Thyroid gland (tissue), 4 donors: ENCODE measurements at places on chromosomes 2 and 18. TPM values are rescaled to one million over a fixed set of nuclear protein-coding genes. Genes with fewer than 3 reads are reported as not detected.

DNA sequence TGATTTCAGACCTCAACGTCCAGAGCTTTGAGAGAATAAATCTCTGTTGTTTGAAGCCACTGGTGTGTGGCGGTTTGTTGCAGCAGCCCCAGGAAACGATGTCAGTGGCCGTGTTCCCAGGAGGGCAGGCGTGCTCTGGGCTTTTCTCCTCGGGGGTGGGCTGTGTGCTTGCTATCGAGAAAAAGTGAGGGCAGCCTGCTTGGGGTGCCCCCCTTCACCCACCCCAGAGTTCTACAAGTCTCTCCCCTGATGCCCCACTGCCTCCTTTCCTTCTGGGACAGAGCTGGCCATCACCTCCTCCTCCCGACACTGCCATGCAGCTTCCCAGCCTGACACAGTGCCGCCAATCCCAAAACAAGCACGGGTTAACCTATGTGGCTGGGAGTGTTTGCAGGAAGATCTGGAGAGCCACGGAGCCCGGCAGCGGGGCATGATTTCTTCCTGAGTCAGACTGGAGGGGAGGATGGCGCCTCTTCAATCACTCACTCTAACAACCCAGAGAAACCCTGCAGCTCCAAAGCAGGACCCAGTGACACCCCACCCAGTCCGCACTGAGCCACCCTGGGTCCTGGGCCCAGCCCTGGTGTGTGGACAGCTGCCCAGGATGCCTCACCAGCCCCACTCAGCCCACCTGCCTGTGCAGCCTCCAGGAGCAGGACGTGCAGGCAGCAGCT lies 213.7 kb upstream of the RAB6C start:
- no peak overlapping the region for H3K4me3 ChIP-seq
- H3K27ac ChIP-seq: no peak overlapping the region
- DNase-seq: no peak
- no peaks in the 10 kb centered on the region for H3K27me3 ChIP-seq
- peaks cover 7% of the 10 kb centered on the region for H3K4me1 ChIP-seq

DNA sequence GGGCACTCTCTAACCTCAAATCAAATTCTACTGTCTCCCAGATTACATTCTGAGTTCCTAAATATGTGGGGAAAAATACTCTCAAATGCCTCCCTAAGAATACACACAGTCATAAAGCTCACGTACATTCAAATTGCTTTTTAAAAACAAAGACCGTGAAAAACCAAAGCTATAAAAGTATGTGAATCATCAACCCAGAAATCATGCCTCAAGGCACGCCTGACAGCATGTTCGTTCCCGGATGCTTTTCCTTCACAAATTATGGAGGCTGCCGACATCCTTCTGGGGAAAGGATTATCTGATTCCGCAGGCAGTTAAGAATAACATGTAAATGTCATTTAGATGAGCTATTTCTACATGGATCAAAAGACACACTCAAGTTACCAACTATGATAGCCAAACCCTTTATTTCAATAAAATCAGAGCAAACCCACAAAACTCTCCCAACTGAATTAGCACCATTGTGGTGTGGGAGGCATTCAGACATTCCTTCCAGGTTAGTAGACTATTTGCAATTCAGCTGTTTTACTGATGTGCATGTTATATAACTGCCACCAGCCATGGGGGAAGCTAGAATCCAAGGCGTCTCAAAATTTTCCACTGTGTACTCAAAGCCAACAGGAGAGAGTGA lies 398.2 kb upstream of the TRIB2 start:
- no peaks in the 10 kb centered on the region for H3K27me3 ChIP-seq
- H3K4me1 ChIP-seq: no peaks in the 10 kb centered on the region
- no peaks in the 10 kb centered on the region for H3K36me3 ChIP-seq

Gene C1QL2
- not detected for total RNA-seq

DNA sequence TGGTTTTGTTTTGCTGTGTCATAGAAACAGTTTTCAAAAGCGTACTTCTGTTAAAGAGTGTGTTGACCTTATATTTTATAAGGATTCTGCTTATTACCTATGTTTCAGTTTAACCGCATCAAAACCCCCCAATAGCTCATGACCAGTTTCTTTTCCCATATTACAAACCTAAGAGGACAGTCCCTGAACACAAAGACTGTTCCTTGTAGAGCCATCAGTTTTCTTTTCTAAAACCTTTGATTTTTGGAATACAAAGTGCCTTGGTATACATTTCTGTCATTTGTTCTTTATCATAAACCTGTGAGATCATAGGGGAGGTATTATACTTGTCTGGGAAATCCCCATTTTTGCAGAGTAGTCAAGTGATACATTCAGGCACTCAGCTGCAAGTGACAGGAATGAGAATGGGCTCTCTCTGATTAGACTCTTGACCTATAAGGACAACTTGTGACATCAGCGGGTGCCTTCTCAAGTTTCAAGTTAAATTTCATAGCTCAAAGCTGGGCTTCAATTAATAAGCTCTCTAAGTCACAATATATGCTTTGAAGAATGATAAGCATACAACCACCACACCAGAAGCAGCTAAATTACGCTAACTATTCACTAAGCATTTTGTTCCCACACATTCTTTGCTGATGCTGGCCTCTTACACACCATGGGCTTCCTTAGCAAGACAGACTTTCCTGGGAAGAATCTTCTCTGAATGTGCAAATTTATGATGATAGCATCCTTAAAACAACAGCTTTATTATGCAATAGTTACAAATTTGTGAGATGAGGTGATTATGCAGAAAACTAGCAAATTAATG lies 97.5 kb upstream of the CD302 start:
- peak; percentile 33 for DNase-seq
- peak overlapping the region; percentile 34 for H3K27ac ChIP-seq
- no peaks in the 10 kb centered on the region for H3K36me3 ChIP-seq

Gene SELENOI
- total RNA-seq: 18.3 TPM

Gene CXCR2
- total RNA-seq: not detected

Gene CTIF
- total RNA-seq: 18.7 TPM

DNA sequence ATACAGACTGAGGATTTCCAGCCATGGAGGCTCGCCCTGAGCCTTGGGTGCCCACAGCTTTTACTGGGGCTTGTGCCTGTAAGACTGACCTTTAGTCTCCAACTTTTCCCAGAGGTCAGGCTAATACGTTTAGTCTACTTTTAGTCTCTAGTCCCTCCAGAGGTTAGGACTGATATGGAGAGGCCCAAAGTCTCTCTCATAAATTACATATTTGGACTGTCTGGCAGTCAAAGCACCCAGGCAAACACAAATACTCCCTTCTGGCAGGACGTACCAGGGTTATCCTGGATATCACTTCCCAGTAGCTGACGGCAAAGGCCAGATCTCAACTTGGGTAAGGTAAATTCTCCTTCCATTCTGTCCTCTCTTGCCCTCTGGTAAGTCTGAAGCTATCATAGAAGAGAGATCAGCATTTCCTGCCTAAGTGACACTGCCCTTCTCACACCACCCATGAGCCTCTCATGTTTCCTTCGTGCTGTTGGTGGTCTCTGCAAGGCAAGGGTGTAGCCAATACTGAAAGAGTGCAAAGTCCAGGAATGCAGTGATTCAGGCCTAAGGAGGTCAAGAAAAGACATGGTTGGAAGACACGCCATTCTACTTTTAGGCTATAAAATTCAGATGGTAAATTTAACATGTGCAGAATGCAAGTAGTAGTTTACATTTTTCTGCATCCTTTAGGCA lies 69.3 kb upstream of the NEDD4L start:
- H3K36me3 ChIP-seq: no peaks in the 10 kb centered on the region
- no peaks in the 10 kb centered on the region for H3K4me1 ChIP-seq
- no peaks in the 10 kb centered on the region for H3K27me3 ChIP-seq
- DNase-seq: no peak
- no peak overlapping the region for H3K27ac ChIP-seq

GRCh38 chr2:229725716-229726574 lies 11.6 kb upstream of the DNER start:
- no peak overlapping the region for H3K27ac ChIP-seq
- no peaks in the 10 kb centered on the region for H3K4me1 ChIP-seq
- H3K4me3 ChIP-seq: no peak overlapping the region
- H3K27me3 ChIP-seq: no peaks in the 10 kb centered on the region
- no peaks in the 10 kb centered on the region for H3K36me3 ChIP-seq

GRCh38 chr2:128615571-128615970 lies 296.9 kb upstream of the HS6ST1 start:
- no peak for DNase-seq
- H3K4me3 ChIP-seq: no peak overlapping the region
- no peaks in the 10 kb centered on the region for H3K4me1 ChIP-seq
- H3K27me3 ChIP-seq: no peaks in the 10 kb centered on the region
- H3K27ac ChIP-seq: no peak overlapping the region

Gene MFF
- 94.5 TPM for total RNA-seq

GRCh38 chr2:33229646-33230045 lies 246.8 kb upstream of the RASGRP3 start:
- no peaks in the 10 kb centered on the region for H3K27me3 ChIP-seq
- H3K36me3 ChIP-seq: no peaks in the 10 kb centered on the region
- no peak overlapping the region for H3K27ac ChIP-seq
- H3K4me3 ChIP-seq: no peak overlapping the region
- no peaks in the 10 kb centered on the region for H3K4me1 ChIP-seq
- no peak for DNase-seq

DNA sequence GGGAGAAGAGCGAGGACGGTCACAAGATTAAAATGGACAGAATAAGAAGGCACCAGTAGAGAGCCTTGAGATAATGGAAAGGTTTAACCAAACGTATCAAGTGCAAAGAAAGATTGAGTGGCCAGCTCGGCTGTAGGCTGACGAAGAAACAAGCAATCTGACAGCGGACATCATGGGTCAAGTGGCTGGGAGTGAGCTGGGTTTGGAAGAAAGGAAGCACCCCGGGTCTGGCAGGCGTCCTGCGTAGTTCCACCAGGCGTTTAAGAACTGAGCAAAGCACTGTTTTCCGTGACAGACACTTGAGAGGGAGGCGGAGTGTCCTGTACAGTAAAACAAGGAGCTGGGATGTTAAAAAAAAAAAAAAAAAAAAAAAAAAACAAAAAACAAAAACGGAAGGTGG lies 27.1 kb downstream of the DAPL1 start:
- peak overlapping the region; percentile 65 for H3K27ac ChIP-seq
- no peaks in the 10 kb centered on the region for H3K36me3 ChIP-seq
- peaks cover 10% of the 10 kb centered on the region for H3K4me1 ChIP-seq
- peak; percentile 84 for DNase-seq

DNA sequence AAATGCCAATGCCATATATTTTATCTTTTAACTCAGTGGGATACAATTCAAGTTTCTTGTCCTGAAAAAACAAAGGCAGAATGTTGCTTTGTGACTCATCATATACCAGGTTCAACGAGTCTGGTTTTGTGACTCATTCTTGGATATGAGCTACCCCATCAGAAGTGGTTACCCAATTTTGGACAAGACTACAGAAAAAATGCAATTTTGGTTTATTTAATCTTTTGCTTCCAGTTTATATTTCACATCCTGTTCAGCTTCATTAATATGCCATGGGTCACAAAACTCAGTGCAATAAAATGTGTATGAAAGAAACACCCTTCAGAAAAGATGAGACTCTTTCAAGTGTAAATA lies 25.0 kb downstream of the FN1 start:
- DNase-seq: no peak
- H3K4me1 ChIP-seq: no peaks in the 10 kb centered on the region
- H3K27me3 ChIP-seq: no peaks in the 10 kb centered on the region

Gene TSPYL6
- total RNA-seq: 0.54 TPM

- no peak overlapping the region for H3K4me3 ChIP-seq
- H3K27me3 ChIP-seq: no peaks in the 10 kb centered on the region
- DNase-seq: no peak
- H3K36me3 ChIP-seq: no peaks in the 10 kb centered on the region
- no peaks in the 10 kb centered on the region for H3K4me1 ChIP-seq
These were observed 29.1 kb upstream of the CPS1 start for GRCh38 chr2:210527286-210527685.

GRCh38 chr2:82596581-82596980 lies 1862.5 kb downstream of the SUCLG1 start:
- no peaks in the 10 kb centered on the region for H3K4me1 ChIP-seq
- no peak overlapping the region for H3K27ac ChIP-seq
- DNase-seq: no peak
- H3K27me3 ChIP-seq: no peaks in the 10 kb centered on the region

Gene DPP10
- total RNA-seq: 0.63 TPM

Gene TMEM178A
- total RNA-seq: 4.7 TPM

Gene CPO
- total RNA-seq: 2.1 TPM

DNA sequence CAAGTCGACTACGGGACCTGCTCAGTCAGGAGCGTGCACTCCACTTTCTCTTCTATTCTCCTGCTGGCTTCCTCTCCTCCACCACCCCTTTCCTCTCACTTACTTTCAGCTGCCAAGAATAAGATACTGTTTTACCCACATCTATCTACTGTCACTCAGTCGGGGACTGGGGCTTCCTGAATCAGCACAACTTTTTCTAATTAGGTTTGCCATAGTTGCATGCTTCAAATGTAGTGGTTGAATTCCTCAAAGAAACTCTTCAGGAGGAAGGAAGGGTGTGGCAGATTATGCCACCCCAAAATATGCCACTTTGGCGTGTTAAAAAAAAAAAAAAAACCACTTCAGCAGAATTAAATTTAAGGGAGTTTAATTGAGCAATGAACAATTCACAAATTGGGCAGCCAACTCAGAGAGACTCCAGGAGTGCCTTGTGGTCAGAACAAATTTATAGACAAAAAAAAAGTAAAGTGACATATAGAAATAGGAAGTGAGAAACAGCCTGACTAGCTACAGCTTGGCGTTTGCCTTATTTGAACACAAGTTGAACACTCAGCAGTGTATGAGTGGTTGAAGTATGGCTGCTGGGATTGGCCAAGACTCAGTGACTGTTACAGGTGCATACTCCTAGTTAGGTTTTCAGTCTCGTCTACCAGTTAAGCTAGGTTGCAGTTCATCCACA lies 32.5 kb upstream of the RMDN2 start:
- H3K36me3 ChIP-seq: no peaks in the 10 kb centered on the region
- no peak overlapping the region for H3K27ac ChIP-seq
- no peaks in the 10 kb centered on the region for H3K4me1 ChIP-seq
- no peak for DNase-seq
- H3K27me3 ChIP-seq: no peaks in the 10 kb centered on the region
- no peak overlapping the region for H3K4me3 ChIP-seq

DNA sequence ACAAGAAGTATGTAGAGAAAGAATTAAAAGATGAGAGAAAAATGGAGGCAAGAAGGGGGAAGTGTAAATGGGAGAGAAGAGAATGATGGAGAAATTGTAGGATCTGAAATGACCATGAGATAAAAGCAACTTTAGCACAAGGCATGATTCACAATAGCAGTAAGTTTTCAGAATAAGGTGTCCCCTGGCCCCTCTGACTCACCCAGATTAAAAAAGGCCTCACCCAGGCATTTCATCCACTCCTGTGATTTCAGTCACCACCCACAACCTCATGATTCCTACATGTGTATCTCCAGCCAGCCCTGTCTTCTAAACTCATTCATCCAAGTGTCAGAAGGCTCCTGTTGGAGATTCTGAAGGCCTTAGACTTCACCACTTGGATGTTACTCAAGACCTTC lies 56.6 kb downstream of the SP100 start:
- DNase-seq: no peak
- H3K4me3 ChIP-seq: no peak overlapping the region
- peaks cover 23% of the 10 kb centered on the region for H3K36me3 ChIP-seq
- H3K4me1 ChIP-seq: no peaks in the 10 kb centered on the region
- no peak overlapping the region for H3K27ac ChIP-seq

Gene ACMSD
- 1.4 TPM for total RNA-seq

DNA sequence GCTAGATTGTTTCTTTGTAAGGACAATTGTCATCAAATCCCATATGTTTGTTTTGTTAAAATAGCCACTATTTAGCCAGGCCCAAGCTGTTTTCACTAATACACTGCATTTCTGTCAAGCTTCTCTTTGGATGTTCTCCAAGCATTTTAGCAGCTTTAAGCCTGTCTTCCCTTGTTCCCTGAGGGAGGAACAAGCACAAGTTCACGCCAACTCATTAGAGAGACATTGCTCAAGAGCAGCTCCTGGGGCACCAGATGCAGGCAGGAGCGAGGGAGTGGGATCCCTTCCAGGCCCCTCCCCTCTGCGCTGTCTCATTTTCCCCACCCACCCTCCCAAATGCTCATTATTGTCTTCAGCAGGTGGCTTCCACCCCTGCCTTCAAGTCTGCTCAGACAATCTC lies 32.6 kb upstream of the PPP3R1 start:
- no peak overlapping the region for H3K27ac ChIP-seq
- H3K4me1 ChIP-seq: peaks cover 10% of the 10 kb centered on the region
- H3K27me3 ChIP-seq: no peaks in the 10 kb centered on the region
